SJSA1 (cell line): ENCODE measurements at places on chromosomes 12 and 14. TPM values are rescaled to one million over a fixed set of nuclear protein-coding genes. Genes with fewer than 3 reads are reported as not detected.
A peak's percentile ranks its signal among the peaks of the same experiment; 100 is the strongest.

The KLRD1 gene
- total RNA-seq, result 0.08 TPM in 1 of 2 replicates, not detected in the other

The RNASE3 gene
- not detected in 2 replicates for total RNA-seq

The OAS1 gene
- not detected in 2 replicates for total RNA-seq

The CSRP2 gene
- 113 and 147 TPM in 2 replicates for total RNA-seq

The PKP2 gene
- 28.6 and 29.9 TPM in 2 replicates for total RNA-seq

The SOX5 gene
- total RNA-seq, result 1.7 and 5.0 TPM in 2 replicates

GRCh38 chr12:10615532-10615931 lies 2.1 kb upstream of the MAGOHB start:
- no peak overlapping the region for H3K4me3 ChIP-seq
- H3K36me3 ChIP-seq, result peaks cover 32% of the 10 kb centered on the region
- no peaks in the 10 kb centered on the region for H3K27me3 ChIP-seq
- H3K4me1 ChIP-seq, result peaks cover 34% of the 10 kb centered on the region
- no peak for DNase-seq

GRCh38 chr12:131128556-131128955 lies 174.8 kb downstream of the ADGRD1 start:
- H3K27ac ChIP-seq, result no peak overlapping the region
- no peaks in the 10 kb centered on the region for H3K36me3 ChIP-seq
- peaks cover 18% of the 10 kb centered on the region for H3K4me1 ChIP-seq
- no peak overlapping the region for H3K4me3 ChIP-seq
- DNase-seq, result peak; percentile 26

DNA sequence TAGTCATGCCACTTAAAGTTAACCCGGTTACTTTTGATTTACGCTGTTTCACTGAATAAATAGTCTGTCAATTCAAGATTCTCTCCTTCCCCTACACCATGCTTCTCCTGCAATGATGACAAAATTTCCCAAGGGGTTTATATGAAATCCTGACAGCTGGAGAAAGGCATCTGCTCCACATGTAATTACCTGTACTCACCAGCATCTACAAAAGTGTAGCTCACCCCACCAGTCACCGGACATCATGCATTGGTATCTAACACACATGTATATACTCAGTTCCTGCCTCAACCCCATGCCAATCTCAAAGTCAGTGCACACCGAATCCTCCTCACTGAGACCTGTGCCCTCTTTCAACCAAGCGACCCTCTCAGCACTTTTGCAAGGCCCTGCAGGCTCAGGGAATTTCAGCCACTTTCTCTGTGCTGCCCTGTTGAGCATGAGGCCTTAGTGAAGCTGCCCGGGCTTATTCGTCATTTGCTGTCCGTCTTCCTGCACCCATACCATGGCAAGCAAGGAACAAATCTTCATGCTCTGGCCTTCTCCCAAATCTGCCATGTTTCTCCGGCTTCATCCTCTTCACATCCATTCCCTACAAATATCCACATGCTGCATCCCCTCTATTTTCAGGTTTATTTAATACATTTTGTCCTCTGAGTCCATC lies 131.6 kb downstream of the SEC23A start:
- no peak overlapping the region for H3K27ac ChIP-seq
- no peak overlapping the region for H3K4me3 ChIP-seq
- no peaks in the 10 kb centered on the region for H3K36me3 ChIP-seq
- H3K27me3 ChIP-seq, result no peaks in the 10 kb centered on the region
- no peaks in the 10 kb centered on the region for H3K4me1 ChIP-seq

- no peak overlapping the region for H3K27ac ChIP-seq
- peaks cover 10% of the 10 kb centered on the region for H3K4me1 ChIP-seq
- H3K4me3 ChIP-seq, result no peak overlapping the region
- peak; percentile 13 for DNase-seq
- H3K36me3 ChIP-seq, result no peaks in the 10 kb centered on the region
Observed at GRCh38 chr12:32970465-32971110, 74.0 kb upstream of the PKP2 start.

DNA sequence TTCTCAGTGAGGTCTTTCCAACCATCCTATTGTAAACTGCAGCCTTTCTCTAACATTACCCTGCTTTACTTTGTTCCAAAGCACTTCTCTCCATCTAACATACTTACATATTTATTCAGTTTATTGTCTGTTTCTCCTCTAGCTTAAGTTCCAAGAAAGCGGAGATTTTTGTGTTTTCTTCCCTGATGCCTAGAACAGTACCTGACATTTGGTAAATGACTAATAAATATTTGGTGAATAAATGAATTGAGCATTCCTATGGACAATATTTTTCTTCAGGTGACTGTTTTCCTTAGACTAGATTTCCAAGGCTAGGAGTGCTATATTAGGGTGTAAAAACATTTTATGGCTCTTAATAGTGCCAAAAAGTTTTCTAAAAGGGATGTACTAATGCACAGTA lies 2.4 kb downstream of the RACGAP1 start:
- H3K4me1 ChIP-seq, result peaks cover 23% of the 10 kb centered on the region
- no peak for DNase-seq
- peaks cover 49% of the 10 kb centered on the region for H3K36me3 ChIP-seq
- no peak overlapping the region for H3K4me3 ChIP-seq
- no peaks in the 10 kb centered on the region for H3K27me3 ChIP-seq

- H3K27ac ChIP-seq, result no peak overlapping the region
- H3K4me1 ChIP-seq, result no peaks in the 10 kb centered on the region
- H3K27me3 ChIP-seq, result no peaks in the 10 kb centered on the region
- H3K36me3 ChIP-seq, result peaks cover 6% of the 10 kb centered on the region; the same call in 1 of the 2 replicates
Observed at GRCh38 chr12:22505826-22506225, 38.5 kb downstream of the C2CD5 start.

DNA sequence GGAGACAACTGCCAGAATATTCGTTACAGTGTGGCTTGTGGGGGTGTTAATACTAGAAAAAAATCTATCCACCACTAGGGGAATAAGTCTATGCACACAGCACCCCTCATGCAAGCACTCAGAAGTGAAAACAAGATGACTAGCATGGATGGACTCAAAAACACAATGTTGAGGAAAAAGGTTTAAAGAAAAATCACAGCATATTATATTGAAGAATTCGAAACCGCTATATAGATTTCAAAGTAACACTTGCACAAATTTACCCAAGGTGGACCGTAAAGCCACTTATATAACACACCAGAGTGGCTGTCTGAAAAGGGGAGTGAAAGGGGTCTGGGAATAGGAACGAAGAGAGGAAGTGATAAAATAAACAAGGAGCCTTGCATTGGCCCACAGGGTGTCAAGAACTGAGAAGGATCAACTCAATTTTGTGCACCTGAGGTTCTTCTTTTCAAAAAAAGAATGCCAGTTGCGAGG lies 544 bp downstream of the ABCD4 start:
- H3K4me3 ChIP-seq, result peak overlapping the region; percentile 74
- peak; percentile 35 for DNase-seq
- H3K27me3 ChIP-seq, result no peaks in the 10 kb centered on the region
- H3K27ac ChIP-seq, result no peak overlapping the region; the same call in 1 of the 2 replicates

DNA sequence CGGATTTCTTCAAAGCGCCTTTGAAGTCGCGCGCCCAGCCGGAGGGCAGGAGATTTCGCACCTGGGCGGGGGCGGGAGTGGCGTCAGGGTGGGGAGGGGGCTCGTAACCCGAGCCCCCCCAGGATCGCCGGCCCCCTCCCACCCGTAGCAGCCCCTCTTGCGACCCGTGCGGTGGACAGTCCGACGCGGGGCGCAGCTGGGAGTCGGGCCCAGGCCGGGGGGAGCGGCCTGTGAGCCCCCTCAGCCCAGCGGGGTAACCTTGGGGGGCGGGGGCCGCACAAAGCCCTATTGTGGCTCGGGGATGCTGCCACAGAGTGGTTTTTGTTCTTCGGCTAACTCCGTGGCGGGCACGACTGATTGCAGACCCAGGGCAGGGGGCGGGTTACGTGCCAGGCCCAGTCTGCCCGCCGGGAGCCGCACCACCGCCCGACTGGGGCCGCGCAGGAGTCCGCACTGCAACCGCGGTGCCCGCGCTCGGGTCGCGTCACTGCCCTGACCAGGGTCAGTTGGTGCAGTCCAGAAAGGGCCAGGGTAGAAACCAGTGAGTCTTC lies 4.2 kb upstream of the AAAS start:
- no peaks in the 10 kb centered on the region for H3K27me3 ChIP-seq
- peaks cover 22% of the 10 kb centered on the region for H3K4me1 ChIP-seq
- H3K4me3 ChIP-seq, result peak overlapping the region; percentile 58

DNA sequence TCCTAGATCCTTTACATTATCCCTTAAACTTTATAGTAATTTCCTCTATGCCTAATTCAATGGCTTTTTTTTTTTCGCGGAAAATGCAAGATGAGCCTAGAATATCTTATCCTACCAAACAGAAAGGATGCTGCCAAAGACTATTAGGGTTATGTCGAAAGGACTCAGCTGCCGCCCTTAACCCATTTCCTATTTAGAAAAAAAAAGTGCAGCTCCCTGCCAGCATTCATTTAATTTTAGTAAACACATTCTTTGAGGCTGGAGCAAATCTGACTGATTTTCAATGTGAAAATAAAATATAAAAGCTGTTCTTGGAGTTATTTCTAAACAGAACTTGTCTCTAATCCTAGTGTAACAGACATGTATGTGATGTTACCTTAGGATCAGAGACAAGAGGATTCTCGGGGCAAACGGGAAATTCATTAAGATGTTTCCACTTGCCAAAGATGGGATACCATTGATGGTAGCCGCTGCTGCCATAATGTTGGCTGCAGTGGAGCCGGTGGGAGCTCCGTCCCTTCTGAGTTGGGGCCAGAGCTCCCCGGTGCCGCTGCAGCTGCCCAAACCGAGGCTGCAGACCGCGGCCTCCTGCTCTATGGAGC lies 8.2 kb upstream of the A2M start:
- no peaks in the 10 kb centered on the region for H3K27me3 ChIP-seq
- no peaks in the 10 kb centered on the region for H3K36me3 ChIP-seq
- no peaks in the 10 kb centered on the region for H3K4me1 ChIP-seq
- H3K4me3 ChIP-seq, result no peak overlapping the region
- DNase-seq, result no peak

DNA sequence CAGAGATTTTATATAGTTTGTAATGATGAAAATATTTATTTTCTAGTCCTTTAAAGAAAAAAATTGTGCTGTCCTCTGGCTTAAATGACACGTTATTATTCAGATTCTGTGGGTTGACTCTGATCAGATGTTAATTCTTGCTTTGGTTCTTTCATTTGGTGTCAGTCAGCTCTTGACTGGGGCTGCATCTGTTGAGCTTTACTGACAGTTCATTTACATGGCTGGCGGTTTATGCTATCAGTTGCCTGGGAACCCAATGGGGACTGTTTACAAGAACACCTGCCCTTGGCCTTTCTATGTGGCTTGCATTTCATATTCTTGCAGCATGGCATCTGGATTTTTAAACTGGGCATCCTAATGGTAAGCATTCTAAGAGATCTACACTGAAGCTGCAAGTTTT lies 667.1 kb upstream of the FBXO33 start:
- no peak overlapping the region for H3K4me3 ChIP-seq
- H3K27ac ChIP-seq, result no peak overlapping the region
- no peaks in the 10 kb centered on the region for H3K27me3 ChIP-seq
- H3K4me1 ChIP-seq, result no peaks in the 10 kb centered on the region

DNA sequence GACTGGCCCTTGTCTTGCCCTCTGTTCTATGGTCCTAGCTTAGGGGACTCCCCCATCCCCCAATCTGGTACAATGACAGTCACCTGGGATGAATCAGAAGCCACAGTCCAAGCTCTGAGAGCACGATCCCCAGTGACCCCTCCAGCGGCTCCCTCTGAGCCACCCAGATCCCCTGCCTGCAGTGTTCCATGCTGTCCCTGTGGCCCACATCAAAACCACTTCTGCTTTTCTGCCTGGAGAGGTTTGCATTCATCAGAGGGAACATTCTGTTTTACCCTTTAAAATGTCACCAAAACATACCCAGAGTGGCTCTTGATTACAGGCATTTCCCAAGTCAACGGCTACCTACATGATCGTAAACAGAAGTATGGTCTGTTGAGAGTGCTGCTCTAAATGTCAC lies 47.5 kb downstream of the NOS1 start:
- no peak for DNase-seq
- peaks cover 14% of the 10 kb centered on the region for H3K4me1 ChIP-seq
- no peaks in the 10 kb centered on the region for H3K27me3 ChIP-seq
- no peaks in the 10 kb centered on the region for H3K36me3 ChIP-seq

GRCh38 chr14:82447586-82447985 lies 913.9 kb upstream of the SEL1L start:
- H3K27ac ChIP-seq, result no peak overlapping the region
- no peaks in the 10 kb centered on the region for H3K36me3 ChIP-seq
- DNase-seq, result no peak
- H3K4me3 ChIP-seq, result no peak overlapping the region
- H3K27me3 ChIP-seq, result no peaks in the 10 kb centered on the region

GRCh38 chr12:121233628-121234020 lies 23.7 kb downstream of the P2RX4 start:
- no peak for DNase-seq
- no peaks in the 10 kb centered on the region for H3K27me3 ChIP-seq
- peaks cover 66% of the 10 kb centered on the region for H3K36me3 ChIP-seq
- H3K27ac ChIP-seq, result no peak overlapping the region
- no peak overlapping the region for H3K4me3 ChIP-seq

GRCh38 chr14:54718046-54718445 lies 151.1 kb downstream of the SAMD4A start:
- H3K4me1 ChIP-seq, result peaks cover 39% of the 10 kb centered on the region
- H3K27me3 ChIP-seq, result no peaks in the 10 kb centered on the region
- peak overlapping the region; percentile 0; the same call in 1 of the 2 replicates for H3K27ac ChIP-seq
- no peaks in the 10 kb centered on the region for H3K36me3 ChIP-seq
- peak; percentile 62 for DNase-seq

DNA sequence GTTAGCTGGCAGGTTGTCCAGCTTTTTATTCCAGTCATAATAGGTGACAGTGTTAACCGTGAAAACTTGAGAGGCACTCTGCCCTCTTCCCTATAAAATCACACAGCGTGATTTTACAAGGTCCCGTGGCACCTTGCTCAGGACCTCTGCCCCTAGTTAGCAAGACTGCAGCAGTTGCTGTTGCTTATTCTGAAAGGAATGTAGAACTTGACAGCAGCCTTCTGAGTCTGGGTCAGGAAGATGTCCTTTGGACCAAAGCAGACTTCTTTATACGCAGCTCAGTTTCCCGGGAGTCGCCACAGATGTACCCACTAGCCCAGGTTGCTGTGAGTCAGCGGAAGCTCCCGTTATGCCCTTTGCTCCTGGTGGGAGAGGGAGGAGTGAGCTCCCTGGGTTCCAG lies 13.2 kb downstream of the PRKAB1 start:
- no peaks in the 10 kb centered on the region for H3K27me3 ChIP-seq
- no peak overlapping the region for H3K4me3 ChIP-seq
- H3K36me3 ChIP-seq, result peaks cover 67% of the 10 kb centered on the region
- H3K27ac ChIP-seq, result no peak overlapping the region
- H3K4me1 ChIP-seq, result 0 out of 2 replicates have a peak, but pooled peaks cover 3% of the 10 kb centered on the region
- no peak for DNase-seq

- H3K27me3 ChIP-seq, result no peaks in the 10 kb centered on the region
- no peak overlapping the region for H3K27ac ChIP-seq
- DNase-seq, result no peak
- no peaks in the 10 kb centered on the region for H3K4me1 ChIP-seq
- no peak overlapping the region for H3K4me3 ChIP-seq
- H3K36me3 ChIP-seq, result no peaks in the 10 kb centered on the region
Observed at GRCh38 chr14:35708062-35708461, 101.0 kb downstream of the RALGAPA1 start.

DNA sequence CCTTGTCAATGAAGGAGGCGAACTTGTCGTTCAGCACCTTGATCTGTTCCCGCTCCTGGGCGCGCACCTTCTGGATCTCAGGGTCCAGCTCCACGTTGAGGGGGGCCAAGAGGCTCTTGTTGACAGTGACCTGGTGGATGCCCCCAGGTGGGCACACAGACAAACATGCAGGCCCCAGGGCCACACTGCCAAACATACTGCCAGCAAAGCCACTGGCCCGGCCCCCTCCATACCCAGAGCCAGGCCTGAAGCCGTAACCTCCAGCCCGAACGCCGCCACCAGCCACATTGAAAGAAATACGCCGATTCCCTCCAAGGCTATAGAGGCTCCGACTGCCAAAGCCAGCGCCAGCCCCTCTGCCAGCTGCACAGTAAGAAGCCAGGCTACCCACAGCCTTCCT lies 337 bp downstream of the KRT74 start:
- no peak overlapping the region for H3K4me3 ChIP-seq
- no peak for DNase-seq
- no peaks in the 10 kb centered on the region for H3K36me3 ChIP-seq
